ENCODE measurements at places on chromosomes 3 and 15.

GRCh38 chr15:97961067-97961954 is 808 bp downstream of the ARRDC4 start:
- no peak for DNase-seq

- no peak for DNase-seq
These were observed 18.7 kb upstream of the PDE8A start for GRCh38 chr15:84962955-84963354.

DNA sequence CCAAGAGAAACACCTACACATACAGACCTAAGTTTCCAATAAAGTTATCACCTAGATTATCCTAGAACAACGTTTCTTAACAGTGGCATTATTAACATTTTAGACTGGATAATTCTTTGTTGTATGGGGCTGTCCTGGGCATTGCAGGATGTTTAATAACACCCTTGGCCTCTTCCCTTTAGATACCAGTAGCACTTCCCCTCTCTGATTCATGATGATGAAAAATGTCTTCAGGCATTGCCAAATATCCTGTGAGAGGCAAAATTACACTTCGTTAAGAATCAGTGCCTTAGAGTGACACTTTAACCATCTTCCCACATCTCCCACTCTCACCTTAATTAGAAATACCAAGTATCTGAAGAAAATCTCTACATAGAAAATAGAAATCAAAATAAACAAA is 352.6 kb downstream of the CGGBP1 start:
- DNase-seq, result no peak

GRCh38 chr3:189975391-189975990 is 145.2 kb downstream of the P3H2 start:
- no peak for DNase-seq

GRCh38 chr15:101349047-101349951 is 54.3 kb upstream of the SNRPA1 start:
- DNase-seq, result no peak

DNA sequence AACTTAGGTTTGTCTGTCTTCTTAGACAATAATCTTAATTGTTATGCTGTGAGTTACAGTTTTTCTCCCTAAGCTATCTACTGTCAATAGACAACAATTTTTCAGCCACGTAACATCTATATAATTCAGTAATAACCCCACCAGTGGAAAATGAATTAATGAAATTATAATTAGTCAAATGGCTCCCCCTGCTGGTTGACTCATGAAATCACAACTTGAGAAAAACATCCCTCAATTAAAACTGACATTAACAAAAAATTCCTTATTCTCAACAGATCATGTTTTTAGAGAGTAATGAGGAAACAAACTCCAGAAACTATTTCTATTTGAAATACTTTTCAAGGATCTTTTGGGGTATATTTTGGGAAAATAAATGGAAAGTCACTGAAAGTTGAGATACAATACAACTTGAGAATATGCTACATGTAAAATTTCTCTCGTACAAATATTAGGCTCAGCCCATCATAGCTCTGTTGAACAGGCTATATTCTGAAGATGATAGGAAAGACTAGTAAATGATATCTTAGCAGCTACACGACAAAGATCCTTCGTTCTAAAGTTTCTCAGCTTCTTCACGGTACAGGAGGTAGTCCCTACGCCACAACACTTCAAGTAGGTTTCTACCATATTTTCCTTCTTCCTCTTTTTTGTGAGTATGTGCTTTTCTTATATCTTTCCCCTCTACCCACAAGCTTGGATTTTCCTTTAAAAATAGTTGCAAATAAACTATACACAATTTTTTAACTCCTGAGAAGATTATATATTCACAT is 20.7 kb downstream of the PPP1R2 start:
- no peak for DNase-seq

GRCh38 chr3:194009892-194010533 is 125.9 kb upstream of the HES1 start:
- DNase-seq, result no peak

DNA sequence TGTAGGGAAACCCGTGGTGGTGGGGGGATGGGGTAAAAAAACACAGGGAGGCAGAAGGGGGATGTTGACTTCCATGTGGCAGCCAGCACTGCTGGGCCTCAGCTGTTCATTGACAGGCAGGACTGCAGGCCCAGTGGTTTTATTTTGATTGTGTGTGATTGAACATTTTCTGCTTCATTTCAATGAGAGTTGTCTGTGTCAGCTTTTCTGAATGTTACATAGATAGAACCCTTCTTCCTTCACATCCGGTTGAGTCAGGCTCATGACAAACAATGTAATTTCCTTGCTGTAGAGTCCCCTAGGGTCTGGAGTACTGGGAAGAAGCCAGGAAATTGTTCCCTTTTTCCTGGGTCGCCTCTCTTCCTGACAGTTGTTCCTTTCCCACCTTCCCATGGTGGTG is 8.2 kb upstream of the RPP25 start:
- DNase-seq, result no peak

DNA sequence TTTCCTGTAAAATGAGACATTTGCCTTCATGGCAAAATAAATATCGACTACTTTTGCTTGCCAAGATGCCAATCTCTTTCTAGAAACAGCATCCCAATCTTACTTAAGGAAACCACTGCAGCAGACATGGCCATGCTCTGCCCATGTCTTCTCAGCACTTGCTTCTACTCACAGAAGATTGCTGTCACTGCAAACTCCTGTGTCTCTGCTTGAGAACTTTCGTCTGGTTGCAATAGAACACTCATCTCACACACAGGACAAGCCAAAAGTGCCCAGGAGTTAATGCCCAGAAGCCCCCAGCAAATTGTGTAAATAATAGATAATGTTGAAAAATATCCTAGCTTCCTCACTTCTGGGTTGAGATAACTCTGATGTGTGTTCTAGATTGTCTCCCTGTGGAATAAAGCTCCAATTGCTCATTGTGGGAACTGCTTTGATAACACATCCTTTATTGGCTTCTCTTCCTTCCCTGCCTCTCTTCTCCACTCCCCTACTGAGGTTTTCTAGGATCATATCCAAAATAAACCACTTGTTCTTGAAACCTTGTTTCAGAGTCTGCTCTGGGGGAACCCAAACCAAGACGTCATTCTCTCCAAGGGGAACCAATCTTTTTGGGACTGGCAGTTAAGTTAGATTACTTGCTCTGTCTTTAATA is 156.3 kb upstream of the STRIT1 start:
- no peak for DNase-seq

DNA sequence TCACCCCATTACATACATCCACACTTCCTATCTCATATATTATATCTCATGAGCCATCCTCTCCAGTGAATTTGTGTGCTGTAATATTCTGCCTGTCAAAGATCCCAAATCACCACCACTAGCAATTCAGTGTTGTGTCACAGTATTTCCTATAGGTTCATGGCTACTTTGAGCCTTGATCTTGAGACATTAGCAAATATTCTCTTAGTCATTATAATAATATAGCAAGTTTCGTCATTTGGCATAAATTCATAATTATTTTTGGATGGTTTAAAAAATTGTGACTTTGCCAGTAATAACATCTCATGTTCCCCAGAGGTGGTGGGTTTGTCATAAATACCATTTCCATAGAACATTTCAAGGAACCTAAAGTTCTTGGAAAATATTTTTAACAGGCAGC is 47.7 kb downstream of the CMSS1 start:
- DNase-seq, result no peak

- DNase-seq, result no peak
These were observed 490.8 kb downstream of the MCTP2 start for GRCh38 chr15:94722024-94722636.

DNA sequence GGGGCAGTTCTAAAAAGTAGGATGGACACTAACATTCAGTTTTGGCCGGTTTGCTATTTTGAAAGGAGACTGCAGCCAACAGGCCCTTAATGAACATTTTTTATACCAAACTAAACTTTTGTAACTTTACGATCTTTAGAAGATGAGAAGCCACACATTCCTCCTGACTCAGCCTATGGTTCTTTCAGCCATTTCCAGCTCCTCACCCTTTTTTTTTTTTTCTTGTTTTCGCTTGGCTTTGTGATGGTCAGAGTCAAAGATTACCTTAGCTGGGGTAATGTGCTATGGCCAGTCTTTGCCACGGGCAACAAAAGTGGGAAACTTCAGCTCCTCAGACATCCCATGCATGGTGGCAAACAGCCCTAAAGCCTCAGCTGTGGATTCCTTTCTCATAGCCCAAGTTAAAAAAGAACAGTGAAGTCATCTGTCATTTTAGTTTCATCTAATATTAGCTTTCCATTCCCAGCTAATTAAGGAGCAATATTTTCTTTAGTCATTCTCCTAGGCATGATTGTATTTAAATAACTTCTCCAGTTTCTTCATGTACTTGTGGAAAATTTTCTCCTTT is 368.7 kb downstream of the MFSD1 start:
- no peak for DNase-seq

GRCh38 chr3:175851541-175851940 is 992.4 kb downstream of the NAALADL2 start:
- DNase-seq, result no peak

DNA sequence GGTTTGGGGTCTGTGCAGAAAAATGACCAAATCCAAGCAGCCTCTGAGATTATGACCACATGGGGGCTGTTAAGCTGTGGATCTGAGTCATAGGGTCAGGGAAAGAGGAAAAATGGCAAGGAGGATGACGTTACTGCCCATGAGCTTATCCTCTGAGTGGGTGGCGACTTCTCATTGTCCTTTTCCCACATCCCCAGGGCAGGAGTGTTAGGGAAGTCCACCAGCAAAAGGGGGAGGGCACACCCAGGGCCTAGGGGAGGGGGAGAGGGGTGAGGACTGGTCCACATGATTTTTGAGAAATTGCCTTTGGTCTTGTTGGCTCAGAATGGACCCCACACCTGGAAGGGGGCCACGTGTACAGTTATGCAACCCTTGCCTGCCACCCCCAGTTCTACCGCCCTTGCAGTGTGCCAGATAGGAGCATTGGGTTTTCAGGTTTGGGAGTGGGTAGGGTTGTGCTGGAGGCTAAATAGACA is 2.6 kb downstream of the CD276 start:
- DNase-seq, result no peak

DNA sequence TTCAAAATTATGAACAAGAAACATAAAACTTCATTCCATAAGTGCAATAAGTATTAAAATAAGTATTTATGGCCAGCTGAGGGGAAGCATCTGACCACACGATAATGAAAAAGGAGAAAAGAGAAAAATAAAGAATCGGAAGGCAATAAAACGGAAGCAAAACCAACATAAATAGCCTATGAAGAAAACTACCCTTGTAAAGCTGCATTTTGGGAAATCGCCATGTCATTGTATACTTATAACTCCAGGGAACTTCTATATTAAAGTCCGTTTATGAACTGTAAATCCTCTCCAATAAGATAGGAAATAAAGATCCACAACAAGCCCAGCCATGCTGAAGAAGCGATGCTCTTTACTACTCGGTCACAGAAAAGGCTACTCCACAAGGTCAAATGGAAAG is 47.7 kb downstream of the MORC1 start:
- DNase-seq, result no peak

- no peak for DNase-seq
These were observed 9.4 kb upstream of the ERC2 start for GRCh38 chr3:56477646-56478045.

- DNase-seq, result no peak
These were observed 335.3 kb upstream of the NECTIN3 start for GRCh38 chr3:110736332-110736731.

DNA sequence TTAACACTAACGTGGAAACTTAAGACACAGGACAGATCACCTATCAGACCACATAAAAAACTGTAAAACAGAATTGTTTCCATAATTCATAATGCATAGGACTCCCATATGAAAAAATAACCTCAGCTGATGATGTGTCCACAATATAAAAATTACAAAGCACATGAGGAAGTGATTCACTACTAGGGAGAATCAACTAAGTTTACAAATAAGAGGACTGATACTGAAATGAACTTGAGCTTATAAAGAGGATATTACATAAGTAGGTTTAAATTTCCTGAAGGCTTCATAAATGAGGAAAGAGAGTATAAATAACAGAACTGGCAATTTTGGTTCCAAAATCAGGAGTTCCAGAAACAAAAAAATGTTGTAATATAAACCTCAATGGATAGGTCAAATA is 111.9 kb downstream of the SAMMSON start:
- DNase-seq, result no peak

GRCh38 chr3:54507876-54508460 is 385.6 kb downstream of the CACNA2D3 start:
- DNase-seq, result no peak

- no peak for DNase-seq
These were observed 326.7 kb upstream of the TBL1XR1 start for GRCh38 chr3:177523872-177524438.

DNA sequence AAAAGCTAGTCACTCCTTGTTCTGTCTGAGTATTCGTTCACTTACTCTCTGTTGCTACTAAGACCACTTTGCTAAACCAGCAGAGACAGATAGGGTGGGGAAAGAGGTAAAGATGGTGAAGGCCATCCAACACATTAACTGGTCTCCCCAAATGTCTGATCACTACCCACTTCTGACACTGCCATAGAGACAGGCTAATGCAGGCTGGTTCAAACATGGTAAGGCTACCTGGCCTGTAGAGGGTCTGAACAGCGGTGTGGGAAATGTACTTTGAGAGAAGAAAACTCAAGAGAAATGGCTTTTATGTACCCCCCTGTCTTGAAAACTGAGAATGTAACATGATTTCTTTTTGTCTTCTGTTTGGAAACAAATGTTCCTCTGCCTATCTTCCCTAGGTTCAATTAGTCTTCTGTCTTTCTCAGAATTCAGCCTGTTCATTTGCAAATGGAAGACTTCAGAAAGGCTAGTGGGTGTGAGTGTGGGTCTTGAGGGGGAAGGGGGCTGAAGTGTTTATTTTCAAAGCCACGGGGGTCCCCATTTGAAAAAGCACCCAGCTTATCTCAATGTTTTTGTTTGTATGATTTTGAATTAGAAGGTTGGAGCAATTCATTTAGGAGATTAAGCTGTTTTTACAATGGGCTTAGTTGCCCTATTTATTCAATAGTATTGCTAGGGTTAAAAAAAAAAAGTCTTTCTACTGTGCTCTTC is 15.8 kb downstream of the ALDH1A2 start:
- no peak for DNase-seq
